ENCODE measurements at places on chromosomes 3 and 15.

DNA sequence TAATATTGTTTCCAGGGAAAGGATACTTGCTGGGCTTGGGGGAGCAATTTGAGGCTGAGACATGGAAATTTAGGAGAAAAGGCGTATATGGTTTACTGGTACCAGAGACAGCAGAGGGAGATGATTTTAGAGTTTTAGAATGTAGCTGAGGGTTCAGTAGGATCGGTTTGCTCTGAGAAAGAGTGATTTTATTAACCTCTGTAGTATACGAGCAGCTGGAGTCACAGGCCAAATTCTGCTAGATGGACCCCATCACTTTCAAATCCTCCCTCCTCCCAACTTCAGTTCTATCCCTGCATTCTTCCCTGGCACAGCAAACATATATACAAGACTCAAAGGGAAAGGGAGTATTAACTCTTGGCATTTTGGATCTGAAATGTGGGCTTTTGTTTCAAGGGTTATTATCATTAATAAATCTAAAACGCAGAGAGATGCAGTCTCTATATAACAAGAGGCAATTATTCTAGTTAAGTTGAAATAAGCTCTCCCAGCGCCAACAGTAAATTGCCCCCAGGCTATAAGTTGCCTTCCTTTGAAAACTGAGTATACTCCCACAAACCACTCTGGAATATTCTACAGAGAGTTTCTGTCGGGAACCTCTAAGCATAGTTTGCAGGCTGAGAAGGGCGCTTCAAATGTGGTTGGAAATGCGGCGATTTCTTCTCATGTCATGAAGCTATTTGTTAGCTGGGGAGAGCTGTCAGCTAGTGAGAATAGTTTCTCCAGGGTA is 5.4 kb downstream of the CRABP1 start:
- DNase-seq = no peak

DNA sequence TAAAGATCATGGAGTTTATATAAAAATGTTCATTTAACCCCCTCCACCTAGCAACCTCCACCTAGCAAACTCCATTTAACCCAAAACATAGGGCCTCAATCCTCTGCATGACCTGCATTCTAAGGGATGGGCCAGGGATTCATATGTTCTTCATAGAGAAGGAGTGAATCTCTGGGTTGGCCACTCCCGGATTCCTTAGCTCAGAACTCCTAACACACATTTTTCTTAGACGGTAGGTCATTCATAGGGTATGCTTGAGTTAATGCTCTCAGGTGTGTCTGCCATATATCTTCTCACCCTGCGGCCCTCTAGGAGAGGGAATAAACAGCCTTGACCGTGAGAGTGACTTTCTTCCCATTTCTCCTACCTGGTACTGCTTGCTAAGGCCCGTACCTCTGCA is 102.0 kb upstream of the IGSF10 start:
- DNase-seq = no peak

- no peak for DNase-seq
These were observed 57.3 kb upstream of the SPRED1 start for GRCh38 chr15:38195191-38195901.

- no peak for DNase-seq
These were observed 1151.3 kb upstream of the CADM2 start for GRCh38 chr3:83807511-83807910.

- DNase-seq = no peak
These were observed 31.7 kb upstream of the UTS2B start for GRCh38 chr3:191362037-191362436.

GRCh38 chr3:131192701-131193100 is 166.0 kb downstream of the NEK11 start:
- no peak for DNase-seq

DNA sequence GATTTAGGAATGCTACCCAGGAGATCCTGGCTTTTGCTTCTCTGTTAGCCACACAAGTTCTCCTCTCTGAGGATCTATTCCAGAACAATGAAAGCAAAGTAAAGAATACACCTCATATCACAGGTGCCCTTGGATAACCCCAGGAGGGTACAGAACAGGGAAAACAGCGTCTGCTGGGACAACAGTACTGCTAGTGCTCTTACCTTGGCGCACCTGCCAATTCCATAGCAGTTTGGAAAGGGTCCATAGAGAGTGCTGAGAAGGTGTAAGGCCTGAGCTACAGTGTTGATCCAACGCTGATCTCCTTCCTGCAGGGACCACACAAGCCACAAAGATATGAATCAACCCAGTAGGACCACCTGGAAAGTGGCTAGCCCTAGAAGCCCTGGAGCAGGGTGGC is 12.9 kb upstream of the PRC1 start:
- no peak for DNase-seq

GRCh38 chr3:6132684-6133432 is 728.1 kb upstream of the GRM7 start:
- DNase-seq = no peak

DNA sequence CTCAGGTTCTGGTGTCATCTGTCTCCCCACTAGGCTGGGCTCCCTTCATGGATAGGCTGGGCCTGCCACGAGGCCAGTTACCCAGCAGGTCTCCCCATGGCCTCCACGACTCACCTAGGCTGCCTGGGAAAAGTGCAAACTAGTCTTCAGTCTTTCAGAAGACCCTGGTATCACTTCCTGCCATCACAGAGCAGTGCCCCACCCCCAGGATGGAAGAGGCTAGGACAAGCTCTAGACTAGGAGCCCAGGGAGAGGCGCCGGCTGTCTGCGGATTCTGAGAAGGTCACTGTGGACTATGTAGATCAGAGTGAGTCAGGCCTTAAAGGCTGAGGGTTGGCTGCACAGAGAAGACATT is 63.7 kb downstream of the CORO2B start:
- DNase-seq = no peak

GRCh38 chr3:58560771-58561311 is 16.4 kb downstream of the FAM107A start:
- DNase-seq = no peak

GRCh38 chr3:150077581-150078247 is 107.0 kb upstream of the PFN2 start:
- DNase-seq = no peak

DNA sequence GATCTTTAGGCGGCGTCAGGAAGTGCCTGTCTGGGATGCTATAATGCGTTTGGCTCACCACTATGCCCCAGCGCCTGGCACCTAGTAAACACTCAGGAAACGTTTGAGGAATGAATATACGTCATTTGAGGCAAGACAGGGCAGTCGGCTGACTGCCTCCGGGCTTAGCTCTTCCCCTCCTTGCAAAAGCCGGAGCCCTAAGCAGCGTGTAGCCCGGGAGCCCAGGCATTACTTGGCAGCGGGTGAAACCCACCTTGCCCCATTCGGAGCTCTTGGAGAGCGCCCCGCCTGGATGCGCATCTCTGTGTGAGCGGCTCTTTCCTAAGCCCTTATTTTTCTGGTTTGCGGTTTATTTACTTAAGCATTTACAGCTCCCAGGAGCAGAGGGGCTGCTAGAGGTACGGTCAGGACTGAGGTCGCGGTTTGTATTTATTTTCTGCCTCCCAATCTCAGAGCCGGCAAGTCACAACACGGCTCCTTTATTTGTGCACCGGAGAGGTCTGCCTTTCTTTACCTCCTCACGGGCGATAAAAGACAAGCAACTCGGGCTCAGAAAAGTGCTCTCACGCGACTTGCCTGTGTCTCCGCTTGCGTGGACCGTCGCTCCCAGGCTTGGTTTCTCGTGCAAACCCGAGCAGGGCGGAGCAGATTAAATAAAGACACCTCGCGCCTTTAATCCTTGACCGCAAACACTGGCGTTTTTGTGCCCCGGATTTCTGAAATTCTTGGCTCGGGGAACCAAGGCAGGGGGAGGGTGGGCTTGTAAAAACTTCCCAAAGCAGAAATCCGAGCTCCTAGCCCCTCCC is 737 bp upstream of the ITPR1 start:
- DNase-seq = no peak

GRCh38 chr15:57686657-57687056 is 19.9 kb upstream of the POLR2M start:
- no peak for DNase-seq

- DNase-seq = no peak
These were observed 957 bp downstream of the ADCY5 start for GRCh38 chr3:123447749-123448517.

GRCh38 chr3:170806676-170807075 is 63.3 kb downstream of the RPL22L1 start:
- DNase-seq = no peak
